CD4-positive, alpha-beta T cell treated with Interleukin-2 at 100 ng/mL for 4 hours (primary cell): ENCODE measurements at places on chromosomes 13 and 19.

GRCh38 chr13:97261254-97262005 lies 39.3 kb downstream of the MBNL2 start:
- peak; percentile 46 for DNase-seq

DNA sequence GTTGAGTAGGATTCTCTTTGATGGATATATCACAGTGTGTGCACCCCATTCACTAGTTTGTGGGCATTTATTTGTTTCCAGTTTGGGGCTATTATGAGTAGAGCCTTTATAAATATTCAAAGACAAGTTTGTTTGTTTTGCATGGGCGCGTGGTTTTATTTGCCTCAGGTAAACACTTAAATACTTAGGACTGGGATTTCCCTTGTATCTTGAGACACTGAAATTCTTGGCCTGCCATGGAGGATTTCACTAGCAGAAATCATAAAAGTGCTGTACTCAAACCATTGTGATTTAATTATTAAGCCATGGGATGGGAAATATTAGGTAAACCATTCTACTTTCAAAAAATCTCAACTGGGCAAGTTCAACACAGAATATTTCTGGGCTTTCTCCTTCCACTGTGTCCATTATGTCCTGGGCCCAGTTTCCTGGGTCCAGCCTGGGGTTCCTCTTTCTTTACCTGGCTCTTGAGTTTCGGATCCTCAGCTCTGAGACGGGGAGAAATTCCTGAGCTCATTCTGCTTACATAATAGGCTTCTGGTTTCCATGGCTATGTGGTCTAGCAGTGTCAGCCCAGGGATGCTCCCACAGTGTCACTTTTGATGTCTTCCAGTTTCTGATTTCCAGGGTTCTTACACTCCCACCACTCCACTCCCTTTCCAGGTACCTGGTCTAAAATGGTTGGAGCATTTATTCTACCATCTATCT lies 14.4 kb downstream of the MYO16 start:
- DNase-seq = no peak

DNA sequence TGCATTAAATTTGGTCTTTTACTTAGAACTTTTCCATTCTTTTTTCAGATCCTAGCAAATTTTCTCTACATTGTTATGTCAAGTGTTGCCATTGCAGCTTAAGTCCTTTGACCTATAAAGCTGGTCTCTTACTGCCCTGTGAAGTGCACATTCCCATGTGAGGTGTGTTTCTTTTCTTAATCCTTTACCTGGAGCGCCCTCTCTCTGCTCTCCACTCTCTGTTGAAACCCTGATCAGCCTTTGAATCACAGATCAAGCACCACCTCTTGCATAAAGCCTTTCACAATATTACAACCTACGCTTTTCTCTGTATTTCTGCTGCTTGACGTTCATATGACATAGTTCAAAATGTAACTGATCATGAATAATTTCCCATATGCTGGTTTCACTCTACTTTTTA lies 84.8 kb downstream of the PCDH17 start:
- DNase-seq = no peak

DNA sequence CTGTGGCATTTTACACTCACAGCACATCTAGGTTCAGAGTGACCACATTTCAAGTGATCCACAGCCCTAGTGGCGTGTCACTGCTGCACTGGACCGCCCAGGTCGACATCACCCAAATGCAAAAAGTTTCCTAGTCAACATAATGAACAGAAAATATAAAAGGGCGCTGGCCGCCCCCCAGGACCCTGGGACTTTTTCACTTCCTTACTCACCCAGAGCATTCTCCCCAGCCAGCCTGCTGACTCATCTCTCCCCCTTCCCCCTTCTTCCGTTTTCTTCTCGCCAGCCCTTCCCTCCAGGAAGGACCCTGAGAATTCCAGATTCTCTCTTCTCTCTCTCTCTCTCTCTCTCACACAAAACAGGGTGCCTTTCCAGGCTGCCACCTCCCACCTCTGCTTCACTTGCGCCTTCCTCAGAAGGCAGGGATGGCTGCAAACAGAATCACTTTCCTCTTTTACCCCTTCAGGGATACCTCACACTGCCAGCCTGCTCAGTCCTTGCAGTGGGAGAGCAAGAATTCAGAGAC lies 21.0 kb upstream of the GRWD1 start:
- DNase-seq = no peak

DNA sequence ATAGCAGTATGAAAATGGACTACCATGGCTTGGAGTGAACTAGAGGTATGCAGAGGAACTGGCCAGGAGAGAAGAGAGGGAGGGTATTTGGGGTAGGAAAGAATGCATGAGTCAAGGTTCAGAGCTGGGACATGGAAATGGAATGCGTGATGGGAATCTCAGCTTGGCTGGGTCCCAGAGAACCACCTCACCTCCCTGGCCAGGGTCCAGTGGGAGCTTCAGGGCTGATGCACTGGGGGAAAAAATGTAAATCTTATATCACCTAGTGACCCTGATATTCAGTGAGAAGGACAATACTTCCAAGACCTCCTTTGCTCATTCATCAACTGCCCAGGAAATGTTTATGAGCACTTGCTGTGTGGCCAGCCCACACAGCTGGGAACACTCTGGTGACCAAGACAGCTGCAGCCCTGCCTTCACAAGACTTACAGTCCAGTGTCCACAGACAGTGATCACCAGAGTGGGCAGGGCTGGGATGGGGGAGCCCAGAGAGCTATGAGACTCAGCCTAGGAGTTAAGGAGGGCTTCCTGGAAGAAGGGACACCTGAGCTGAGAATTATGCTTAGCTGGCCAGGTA lies 12.8 kb downstream of the IGSF23 start:
- DNase-seq = no peak

DNA sequence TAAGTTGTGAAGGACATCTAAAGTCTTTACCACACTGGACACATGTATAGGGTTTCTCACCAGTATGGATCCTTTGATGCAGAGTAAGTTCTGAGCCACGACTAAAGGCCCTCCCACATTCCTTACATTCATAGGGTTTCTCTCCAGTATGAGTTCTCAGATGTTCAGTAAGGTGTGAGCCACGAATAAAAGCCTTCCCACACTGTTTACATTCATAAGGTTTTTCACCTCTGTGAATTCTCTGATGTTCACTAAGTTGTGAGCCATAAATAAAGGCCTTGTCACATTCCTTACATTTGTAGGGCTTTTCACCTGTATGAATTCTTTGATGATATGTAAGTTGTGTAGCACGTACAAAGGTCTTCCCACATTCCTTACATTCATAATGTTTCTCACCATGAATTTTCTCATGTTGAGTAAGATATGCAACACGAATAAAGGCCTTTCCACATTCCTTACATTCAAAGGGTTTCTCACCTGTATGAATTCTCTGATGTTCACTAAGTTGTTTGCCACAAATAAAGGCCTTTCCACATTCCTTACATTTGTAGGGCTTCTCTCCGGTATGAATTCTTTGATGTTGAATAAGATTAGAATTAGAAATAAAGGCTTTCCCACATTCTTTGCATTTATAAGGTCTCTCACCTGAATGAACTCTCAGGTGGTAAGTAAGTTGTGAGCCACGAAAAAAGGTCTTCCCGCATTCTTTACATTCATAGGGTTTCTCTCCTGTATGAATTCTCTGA lies 29.8 kb downstream of the ZNF571 start:
- DNase-seq = no peak

- no peak for DNase-seq
Observed at GRCh38 chr19:55687281-55688201, 12.5 kb downstream of the EPN1 start.

DNA sequence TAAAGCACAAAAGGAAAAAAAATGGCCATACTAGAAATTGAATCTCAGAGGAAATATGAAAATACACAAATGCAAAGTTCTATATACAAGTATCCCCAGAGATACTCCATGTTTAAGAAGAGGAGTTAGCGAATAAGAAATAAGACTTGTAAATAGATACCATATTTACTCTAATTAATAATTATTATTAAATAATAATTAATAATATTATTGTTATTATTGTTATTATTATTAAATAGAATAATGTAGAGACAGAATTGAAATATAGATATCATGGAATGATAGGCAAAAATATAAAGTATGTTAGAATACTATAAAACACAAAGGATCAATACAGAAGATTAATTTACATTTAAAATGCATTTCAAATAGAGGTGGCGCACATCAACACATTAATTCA lies 1047.5 kb upstream of the MIR17HG start:
- no peak for DNase-seq

DNA sequence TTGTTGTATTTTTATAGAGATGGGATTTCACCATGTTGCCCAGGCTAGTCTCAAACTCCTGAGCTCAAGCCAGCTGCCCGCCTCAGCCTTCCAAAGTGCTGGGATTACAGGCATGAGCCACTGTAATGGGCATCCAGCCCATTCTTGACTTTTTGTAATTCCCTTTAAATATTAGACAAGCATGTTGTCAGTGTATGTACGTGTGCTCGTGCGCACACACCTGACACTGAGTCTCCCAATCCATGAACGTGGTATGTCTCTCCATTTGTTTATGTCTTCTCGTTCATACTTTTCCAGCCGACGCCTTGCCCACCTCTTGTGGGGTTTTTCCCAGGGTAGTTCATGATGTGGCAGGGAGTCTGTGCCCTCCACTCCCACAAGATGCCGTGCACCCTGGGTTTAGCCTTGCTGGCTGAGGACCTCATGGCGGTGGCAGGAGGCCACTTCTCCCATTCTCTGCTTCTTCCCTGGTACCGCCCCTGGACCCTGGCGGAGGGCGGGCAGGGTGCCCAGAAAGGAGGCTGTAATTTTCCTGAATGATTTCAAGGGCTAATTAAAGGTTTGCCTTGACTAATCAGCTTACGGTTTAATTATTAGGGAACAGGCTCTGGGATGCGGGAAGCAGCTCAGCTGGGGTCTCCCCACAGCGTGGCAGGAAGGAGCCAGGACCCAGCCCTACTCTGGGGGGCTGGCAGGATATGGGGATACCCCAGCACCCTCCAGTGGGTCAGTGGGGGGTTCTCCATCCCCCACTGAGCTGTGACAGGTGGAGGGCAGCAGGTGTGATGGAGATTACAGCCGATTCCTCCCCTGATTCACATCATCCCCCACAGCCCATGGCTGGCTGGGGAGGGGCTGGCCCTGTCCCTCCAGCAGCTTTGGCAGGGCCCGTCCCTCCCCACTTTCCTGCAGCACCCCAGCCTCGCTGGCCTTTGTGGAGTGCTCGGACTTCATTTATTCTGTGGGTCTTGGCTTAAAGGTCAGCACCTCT lies 12.9 kb downstream of the PAK4 start:
- DNase-seq = no peak

DNA sequence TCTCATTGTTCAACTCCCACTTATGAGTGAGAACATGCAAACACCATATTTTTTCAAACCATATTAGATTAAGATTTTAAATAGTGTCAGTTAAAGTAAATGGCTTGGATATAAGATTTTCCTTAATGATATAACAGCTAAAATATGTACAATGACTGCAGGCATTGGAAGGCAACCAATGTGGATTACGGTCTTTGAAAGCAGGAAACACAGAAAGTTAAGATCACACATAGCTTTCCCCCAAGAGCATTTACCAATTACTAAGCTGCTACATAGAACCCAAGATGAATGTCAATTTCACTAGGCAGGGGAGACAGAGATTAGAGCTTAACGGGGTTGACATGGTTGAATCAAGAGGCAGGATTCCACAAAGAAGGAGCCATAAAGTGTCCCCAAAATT lies 173.2 kb upstream of the TRPC4 start:
- DNase-seq = no peak
